Ureter (tissue), 1 donor: ENCODE measurements at places on chromosomes 3 and 15.

DNA sequence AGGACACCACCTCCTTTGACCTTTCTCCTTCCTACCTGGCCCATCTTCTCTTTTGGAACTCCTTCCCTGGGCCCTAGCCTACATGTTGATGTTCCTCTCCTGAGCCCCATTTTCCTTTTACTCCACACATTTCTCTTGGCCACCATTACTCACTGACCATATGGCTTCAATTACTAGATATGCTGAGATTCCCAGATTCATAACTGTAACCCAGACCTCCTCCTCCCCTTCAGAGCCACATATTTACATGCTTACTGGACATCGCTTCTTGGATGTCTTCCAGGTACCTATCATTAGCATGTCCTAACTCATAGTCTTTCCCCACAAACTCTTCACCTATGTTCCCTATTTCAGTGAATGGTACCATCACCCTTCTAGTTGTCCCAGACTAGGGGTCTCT lies 24.4 kb upstream of the TRIM59 start:
- no peak for DNase-seq

DNA sequence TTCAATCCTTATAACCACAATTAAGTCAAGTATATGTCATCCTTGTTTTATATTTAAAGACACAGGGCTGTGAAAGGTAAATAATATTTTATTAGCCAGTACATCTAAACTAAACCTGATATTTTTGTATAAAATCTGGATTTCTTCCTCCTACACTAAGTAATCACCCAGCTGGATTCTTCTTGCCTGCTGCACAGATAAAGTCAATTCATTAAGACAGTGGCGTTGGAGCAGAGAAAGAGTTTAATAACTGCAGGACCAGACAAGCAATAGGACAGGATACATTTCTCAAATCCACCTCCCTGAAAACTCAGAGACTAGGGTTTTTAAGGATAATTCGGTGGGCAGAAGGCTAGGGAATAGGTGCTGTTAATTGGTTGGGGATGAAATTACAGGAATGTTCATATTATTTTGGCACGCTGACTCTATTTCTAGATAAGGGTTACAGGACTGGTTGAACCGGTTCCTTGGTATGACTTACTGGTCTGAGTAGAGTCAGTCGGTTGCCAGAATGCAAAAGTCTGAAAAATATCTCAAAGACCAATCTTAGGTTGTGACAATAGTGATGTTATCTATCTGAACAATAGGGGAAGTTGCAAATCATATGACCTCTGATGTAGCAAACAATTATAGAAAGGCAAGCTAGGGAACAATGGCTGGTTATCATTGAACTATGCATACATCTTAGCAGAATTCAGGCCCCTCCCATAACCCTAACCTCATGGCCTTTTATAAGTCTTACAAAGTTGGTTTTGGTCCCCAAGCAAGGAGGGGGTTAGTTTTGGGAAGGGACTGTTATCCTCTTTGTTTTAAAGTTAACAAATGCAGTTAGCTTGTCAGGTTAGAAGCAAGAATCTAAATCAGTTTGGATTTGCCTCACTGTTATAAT lies 244.8 kb downstream of the ALCAM start:
- no peak for DNase-seq

GRCh38 chr3:123347691-123348264 lies 101.1 kb downstream of the ADCY5 start:
- DNase-seq = no peak

- no peak for DNase-seq
Measured at GRCh38 chr3:184506561-184506991, 55.0 kb upstream of the EPHB3 start.

- no peak for DNase-seq
Measured at GRCh38 chr15:101198031-101198575, 53.7 kb downstream of the CHSY1 start.

- DNase-seq = no peak
Measured at GRCh38 chr3:46162975-46163555, 45.0 kb downstream of the CCR1 start.

DNA sequence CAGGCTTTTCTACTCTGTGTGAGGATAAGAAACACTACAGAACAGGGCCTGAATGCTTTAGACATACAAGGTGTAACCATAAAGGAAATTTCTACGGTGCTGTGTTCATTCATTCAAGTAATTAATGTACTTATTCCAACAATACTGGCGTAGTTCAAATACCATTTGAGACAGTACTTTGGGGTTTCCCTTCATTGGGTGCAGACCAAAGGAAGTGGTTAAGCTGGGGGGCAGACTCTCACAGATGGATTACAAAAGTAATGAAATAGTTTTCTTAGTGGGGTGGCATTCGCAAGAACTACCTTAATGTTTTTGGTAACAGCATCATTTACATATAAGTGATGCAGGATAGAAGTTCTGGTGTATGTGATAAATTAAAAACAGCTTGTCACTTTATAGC lies 65.9 kb downstream of the BTD start:
- DNase-seq = no peak

DNA sequence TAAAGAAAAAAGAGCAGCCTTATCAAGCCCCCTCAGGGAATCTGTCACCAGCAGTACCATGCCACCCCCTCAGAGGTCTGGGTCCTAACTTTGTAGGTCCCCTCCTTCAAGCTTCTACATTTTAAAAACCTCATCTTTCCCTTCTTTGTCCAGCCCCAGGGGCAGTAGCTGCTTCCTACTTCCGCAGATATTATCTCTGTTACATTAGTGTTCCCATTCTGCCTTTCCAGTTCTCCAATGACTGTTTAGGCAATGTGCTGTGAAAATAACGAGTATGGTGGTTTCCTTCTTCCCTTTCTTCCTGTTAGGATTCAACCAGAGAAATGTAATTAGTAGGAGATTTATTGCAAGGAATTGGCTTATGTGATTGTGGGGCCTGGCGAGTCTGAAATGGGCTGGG lies 126.1 kb upstream of the TNIK start:
- no peak for DNase-seq

GRCh38 chr3:156070028-156070427 lies 50.4 kb upstream of the KCNAB1 start:
- DNase-seq = no peak

- DNase-seq = no peak
Measured at GRCh38 chr3:123859177-123859576, 25.0 kb downstream of the MYLK start.

DNA sequence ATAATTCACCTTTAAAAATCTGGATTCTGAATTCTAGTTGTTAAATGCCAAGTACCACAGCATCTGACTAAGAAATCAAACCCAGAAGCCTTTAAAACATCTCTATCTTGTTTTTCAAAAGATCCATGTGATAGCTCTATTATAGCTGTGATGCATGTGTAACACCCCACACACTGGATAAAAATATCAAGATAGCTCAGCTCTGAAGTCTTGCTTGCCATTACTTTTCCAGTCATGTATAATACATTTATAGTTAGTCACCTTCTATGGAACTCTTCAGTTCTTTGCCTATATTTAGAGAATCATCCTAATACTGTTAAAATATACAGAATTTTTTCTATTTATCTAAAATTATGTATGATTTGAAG lies 11.6 kb downstream of the ARPP19 start:
- no peak for DNase-seq

GRCh38 chr3:126523745-126524428 lies at the start of gene CHST13:
Gene CHST13, plus strand, starts transcription at chr3:126524155. Its CDS starts 178 bp downstream, at chr3:126524333.
- DNase-seq = no peak

DNA sequence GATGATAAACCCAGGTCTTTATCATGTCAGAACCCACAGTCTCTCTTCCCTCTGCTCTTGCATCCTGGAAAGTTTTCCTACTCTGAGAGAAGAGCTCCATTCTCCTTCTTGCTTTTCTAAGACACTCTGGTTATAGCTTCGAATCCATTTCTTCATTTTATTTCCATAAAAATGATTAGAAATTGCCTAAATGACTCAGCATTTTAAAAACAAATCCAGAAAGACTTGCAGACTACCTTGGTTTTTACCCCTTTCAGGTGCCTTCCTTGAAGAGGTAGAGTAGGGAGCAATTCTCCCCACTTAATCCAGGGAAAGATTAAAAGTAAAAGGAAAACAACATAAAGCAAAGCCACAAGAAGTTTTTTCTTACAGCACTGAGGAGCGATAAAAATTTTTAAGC lies 1256.0 kb downstream of the ROBO1 start:
- no peak for DNase-seq

DNA sequence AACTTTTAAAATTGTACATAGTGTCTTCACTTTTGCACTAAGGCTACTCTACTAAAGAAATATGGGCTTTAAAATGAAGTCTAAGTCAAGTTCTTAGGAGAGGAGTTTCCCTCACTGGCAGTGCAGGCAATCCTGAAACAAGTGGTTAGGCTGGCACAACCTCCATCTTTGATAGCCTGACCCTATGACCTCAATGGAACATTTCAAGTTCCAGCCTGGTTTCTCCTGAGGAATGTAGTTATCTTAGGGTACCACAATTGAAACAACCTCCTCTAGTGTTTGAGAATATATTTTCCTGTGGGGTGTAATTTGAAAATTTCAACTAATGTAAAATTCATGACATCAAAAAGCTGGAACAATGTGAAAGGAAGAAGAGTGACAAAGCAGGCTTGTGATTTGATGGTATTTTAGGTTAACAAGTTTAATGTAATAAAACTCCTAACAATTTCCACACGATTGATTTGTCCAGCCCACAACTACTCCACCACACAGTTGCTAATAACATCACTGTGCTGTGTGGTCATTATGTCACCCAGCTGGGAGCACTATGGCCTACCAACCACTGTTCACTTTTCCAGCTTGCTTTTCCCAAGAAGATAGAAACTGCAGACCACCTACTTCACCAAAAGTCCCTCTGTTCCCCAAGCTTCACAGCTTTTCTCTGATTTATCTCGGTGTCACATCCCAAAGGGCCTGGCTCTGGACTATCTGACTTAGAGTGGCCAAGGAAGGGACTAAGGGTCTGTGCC lies 1.8 kb downstream of the WWTR1 start:
- DNase-seq = no peak

DNA sequence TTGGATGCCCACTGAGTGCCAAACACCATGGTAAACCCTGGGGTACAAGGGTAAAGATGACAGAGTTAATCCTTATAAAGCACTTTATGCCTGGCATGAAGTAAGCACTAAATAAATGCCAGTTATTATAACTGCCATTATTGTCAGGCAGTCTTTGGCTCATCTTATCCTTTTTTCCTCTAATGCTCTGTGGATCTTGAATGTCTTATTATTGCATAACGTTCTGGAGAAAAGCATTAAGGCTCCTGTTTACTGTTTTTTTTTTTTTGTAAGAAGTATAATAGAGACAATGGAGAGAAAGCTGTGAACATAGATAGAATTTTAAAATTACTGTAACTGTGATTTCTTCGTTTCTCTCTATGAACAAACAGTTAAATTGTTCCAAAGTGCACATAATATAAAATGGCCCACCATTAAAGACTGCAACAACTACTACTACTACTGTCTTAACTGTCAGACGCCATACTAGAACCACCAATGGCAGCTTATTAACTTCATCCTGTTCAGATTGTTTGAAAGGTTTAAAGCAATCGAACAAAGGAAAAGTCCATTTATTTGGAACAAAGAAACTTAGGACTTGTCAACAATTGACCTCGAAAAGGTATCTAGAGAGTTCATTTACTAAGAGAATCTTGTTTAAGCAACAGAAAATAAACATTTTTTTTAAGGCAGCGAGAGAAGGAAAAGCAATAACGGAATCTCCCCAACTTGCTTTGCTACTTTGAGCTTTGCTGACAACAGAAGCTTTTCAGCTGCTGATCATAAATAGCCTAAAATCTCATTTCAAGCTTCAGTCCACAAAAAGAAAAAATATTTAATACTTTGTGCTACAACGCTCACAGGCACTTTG lies 520.7 kb downstream of the ROBO1 start:
- no peak for DNase-seq

GRCh38 chr3:81033684-81034083 lies 727.8 kb downstream of the GBE1 start:
- DNase-seq = no peak
